ENCODE measurements at places on chromosomes 4 and X.

DNA sequence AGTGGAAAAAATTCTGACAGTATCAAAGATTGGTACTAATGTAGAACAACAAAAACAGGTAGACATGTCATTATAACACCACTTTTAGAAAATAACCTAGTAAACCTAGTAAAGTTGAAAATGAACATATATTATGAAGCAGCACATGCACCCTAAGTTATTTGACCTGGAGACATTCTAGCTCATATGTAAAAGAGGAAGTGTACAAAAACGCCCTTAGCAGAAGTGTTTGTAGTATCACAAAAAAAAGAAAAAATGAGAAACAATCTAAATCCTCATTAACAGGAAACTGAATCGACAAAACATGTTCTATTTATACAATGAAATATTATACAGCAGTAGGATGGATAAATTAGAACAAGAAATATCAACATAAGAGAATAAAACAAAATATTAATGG lies 318.9 kb upstream of the PPP1R2C start:
- no peak for DNase-seq

GRCh38 chr4:80197601-80198440 lies 518 bp downstream of the PRDM8 start:
- no peak for DNase-seq

DNA sequence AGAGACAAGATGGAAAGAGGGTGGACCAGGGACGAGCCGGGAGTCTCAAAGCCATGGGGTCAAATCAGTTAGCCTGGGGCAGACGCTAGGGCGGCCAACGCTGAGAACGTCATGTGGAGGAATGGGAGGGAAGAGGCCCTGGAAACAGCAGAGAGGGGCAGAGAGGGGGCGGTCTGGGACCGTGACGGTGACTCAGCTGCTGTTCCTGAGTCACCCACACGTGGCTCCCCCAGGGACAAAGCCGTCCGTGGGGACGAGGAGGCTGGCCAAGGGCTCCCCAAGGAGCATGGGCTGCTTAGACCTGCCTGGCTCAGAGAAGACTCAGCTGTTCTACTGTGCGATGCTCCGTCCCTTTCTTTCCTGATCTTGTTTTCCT lies 108.4 kb upstream of the LRPAP1 start:
- DNase-seq: no peak

GRCh38 chrX:148537556-148538182 lies 37.3 kb downstream of the AFF2 start:
- DNase-seq: no peak

DNA sequence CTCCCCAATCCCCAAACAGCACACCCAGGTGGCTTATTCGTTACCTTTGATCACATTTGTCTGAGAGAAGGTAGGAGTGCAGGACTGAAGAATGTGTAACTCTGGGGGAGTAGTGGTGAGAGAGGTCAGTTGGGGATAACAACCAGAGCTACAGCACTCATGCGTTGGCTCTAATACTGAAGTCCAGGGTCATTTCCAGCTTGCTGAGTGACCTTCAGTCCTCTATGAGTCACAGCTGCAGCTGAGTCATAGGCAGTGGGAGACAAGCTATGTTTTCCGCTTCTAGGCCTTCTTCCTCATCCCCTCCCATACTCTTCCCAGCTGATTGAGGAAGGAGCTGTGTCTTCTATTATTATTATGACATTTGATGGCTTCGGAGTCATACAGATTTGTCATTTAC lies 31.6 kb upstream of the CT47C1 start:
- no peak for DNase-seq

DNA sequence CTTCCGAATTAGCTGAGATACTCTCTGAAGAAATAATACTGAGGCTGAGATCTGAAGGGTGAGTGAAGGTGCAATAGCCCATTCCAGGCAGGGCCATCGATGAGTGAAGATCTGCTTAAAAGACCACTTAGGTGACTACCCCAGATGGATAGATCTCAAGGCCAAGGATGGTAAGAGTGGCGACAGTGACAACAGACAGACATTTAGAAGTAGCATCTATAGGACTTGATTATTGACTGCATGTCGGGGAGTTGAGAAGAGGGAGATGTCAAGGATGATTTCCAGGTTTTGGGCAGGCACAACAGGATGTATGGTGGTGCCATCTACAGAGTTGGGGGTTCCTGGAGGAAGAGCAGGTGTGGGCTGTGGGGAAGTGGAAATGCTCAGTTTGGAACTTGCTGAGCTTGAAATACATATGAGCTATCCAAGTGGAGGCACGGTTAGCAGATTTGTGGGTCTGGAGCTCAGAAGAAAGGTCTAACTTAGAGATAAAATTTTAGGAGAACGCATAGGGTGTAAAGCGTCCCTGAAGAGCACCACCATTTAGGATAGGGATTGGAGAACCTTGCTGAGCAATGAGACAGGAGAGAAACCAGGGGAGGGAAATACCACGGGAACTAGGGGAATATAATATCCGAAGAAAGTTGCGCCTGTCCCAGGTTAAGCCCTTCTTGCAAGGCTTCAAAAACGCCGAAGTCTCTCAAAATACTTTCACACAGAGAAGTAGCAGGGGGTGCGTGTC lies 688 bp downstream of the UFSP2 start:
- DNase-seq: no peak

Measured in posterior cingulate gyrus (tissue), 11 donors.